IMR-90 (cell line): ENCODE measurements at places on chromosomes 5 and 9. TPM values are rescaled to one million over a fixed set of nuclear protein-coding genes. Genes with fewer than 3 reads are reported as not detected.
A peak's percentile ranks its signal among the peaks of the same experiment; 100 is the strongest.

- no peak for DNase-seq
Measured at GRCh38 chr5:67974471-67974870, 241.1 kb upstream of the PIK3R1 start.

DNA sequence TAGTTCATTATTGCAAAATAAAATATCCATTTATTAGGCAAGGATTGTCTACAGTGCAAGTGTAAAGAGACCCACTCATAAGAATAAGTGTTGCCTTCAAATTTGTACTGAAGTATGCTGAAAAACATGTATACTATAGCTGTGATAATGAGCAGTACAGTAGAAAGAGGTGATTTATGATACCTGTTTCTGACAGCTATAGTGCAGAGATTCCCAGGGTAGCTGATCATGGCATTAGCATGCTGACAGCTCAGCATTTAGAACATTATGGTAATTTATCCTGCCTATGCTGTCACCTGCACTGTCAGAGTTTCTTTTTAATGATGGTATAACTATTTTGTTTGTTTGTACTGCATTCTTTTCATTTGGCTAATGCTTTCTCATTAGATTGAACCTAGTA lies 177.6 kb upstream of the TLX3 start:
- DNase-seq = no peak

DNA sequence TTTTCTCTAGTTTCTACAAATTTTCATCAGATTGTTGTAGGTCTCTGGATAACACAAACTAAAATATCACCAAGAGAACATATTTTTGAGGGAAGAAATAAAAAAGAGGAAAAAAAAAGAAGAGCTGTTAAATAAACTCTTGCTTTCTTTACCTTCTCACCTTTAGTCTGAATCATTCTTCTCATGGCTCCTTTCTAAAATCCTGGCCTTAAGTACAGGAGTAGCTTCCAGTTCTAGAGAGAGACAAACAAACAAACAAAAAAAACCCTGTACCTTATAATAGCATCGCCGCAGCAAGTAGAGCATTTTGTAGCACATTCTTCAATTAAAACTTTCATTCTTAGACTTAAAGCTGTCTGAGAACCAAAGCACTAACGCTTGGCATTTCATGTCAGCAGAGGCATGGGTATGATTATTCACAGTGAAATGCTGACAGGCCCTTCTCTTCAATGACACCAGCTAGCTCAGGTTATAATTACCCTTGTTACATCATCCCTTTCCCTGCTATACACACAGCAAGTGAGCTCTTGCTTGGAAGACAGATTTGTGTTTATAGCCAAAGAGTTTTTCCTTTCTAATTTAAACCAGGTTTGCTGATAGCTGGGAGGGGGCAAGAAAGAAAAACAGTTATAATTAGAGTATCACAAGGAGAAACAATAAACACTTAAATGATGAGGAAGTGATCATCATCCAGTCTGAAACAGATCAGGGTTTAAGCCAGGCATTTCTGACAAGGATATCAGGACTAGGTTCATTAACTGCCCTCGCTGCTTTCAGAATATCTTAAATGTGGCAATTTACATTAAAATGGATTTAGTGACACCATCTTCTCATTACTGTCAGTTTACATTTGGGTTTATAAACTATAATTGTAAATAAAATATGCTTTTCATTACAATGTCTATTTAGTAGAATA lies 510.9 kb upstream of the ZNF608 start:
- peak; percentile 7 for DNase-seq

DNA sequence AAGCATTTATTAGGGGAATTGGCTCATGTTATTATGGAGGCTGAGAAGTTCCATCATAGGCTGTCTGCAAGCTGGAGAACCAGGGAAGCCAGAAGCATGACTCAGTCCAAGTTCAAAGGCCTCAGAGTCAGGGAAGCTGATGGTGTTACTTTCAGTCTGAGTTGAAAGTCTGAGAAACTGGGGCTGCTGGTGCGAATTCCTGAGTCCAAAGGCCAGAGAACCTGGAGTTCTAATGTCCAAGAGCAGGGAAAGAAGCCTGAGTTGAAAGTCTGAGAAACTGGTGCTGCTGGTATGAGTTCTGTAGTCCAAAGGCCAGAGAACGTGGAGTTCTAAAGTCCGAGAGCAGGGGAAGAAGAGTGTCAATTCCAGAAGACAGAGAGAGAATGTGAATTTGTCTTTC lies 641.1 kb downstream of the ISL1 start:
- DNase-seq = no peak

DNA sequence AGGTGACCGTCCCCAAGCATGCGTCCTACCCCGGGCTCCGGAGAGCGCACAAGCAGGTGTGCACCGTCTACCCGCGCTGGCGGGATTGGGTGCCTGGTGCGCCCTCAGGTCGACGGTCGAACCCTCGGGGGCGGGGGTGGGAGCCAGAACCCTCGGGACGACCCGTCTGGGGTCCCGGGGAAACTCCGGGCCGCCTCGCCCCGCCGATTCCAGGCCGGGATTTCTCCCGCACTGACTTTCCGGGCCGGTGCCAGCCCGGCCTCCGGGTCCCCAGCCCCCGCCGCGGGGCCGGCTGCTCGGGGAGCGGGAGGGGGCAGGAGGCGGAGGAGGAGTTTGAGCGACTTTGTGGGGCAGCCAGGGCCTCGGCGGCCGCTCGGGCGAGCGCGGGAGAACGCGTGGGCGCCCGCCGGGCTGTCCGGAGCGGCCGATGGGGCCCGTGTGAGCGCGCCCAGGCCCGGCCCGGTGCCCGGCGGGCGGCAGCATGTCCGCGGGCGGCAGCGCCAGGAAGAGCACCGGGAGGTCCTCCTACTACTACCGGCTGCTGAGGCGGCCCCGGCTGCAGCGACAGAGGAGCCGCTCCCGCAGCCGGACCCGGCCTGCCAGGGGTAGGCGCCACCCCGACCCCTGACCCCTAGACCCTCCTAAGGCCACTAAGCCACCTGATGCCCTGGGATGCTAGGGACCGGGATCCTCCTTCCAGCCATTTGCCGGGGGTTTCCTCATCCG lies at the start of gene DAB2IP:
Gene DAB2IP, plus strand, starts transcription at position 340 of the 726 bp plus-strand sequence. Its CDS starts 142 bp downstream, at position 482.
- peak; percentile 39 for DNase-seq

DNA sequence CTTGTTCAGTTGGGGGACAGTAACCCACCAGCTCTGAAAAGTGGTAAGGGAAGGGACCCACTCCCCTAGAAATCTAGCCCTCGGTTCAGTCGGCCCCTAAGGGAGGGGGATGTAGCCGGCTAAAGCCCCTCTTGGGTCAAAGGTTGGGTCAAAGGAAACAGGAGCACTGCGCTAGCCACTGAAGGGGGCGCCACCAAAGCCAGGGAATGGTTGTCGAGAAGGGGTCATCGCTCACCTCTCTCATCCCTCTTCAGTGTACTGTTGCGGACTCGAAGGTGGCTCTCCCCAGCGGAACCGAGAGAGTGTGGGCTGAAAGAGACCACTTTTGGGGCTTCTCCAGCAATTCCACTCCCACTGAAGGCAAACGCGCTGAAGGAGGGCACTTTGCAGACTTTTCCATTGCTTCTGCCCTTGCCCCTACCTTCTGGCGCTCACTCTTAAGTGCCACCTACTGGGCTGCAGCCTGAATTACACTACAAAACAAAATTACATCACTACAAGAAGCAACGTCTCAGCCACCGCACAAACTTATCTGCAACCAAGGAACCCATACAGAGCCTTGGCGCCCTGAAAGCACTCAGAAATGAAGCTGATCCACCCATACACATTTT lies 396.9 kb downstream of the PDE4D start:
- peak; percentile 5 for DNase-seq

GRCh38 chr9:72464857-72465592 lies 56.4 kb upstream of the TMC1 start:
- DNase-seq = no peak

- no peak for DNase-seq
Measured at GRCh38 chr9:134983074-134983473, 65.4 kb upstream of the FCN1 start.

- no peak for DNase-seq
Measured at GRCh38 chr9:27668280-27668679, 95.0 kb upstream of the C9orf72 start.

CEP72 gene
- total RNA-seq = 2.8 and 2.9 TPM in 2 replicates

C7 gene
- 0.54 and 0.83 TPM in 2 replicates for total RNA-seq

FBXW11 gene
- total RNA-seq = 97.1 and 100 TPM in 2 replicates
